AG09319 (cell line): ENCODE measurements at places on chromosomes 4 and X.

- DNase-seq: no peak
Observed at GRCh38 chrX:16138108-16138427, 14.7 kb downstream of the GRPR start.

DNA sequence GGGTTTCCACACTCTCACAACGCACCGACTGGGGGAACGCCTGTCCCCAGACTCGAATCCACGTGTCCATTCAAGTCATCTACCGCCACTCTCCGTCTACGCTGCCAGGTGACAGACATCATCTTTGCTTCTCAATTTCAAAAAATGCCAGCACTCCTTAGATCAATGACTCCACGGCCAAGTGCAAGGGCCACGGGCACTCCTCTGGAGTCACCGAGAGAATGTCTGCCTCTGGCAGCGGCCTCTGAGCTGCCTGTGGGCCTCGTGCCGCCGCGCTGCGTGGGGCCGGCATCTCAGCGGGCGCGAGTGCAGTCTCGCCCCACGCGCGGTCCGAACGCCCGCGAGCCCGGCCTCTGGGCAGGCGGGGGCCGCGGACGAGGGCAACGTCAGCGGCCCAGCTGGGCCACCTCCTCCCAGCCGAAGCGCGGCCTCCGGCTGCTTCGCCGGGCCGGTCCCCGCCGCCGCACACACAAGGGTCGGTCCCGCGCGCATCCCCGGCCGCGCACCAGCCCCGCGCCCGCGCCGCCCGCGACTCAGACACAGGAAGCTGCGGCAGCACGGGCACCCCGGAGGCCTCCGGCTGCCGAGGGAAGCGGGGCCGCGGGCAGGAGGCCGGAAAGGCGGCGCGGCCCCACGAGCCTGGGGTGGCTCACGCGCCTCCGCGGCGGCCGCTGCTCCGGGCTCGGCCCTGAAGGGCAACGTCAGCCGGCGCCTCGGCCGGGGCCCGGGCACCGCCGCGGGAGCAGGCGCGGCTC, 450 bp downstream of the ACSL1 start:
- no peak for DNase-seq

GRCh38 chrX:67654301-67654700, 110.5 kb downstream of the AR start:
- DNase-seq: no peak

- no peak for DNase-seq
Observed at GRCh38 chr4:114547340-114548134, 51.1 kb upstream of the UGT8 start.

DNA sequence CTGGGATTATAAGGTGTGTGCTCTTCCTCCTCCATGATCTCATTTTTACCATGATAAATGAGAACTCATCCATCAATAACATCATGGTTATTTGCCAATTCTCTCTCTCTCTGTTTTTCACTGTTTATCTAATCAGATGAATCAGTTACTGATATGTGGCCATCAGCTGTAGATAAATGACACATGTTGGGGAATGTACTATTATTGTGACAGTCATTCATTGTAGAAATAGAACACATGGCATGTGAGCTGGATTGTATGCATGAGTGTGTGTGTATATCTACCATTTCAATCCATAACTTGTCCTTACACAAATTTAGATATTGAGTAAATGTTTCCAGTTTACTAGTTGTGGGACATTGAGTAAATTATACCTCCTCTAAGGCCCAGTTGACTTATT, 53.0 kb downstream of the OSTC start:
- DNase-seq: no peak

DNA sequence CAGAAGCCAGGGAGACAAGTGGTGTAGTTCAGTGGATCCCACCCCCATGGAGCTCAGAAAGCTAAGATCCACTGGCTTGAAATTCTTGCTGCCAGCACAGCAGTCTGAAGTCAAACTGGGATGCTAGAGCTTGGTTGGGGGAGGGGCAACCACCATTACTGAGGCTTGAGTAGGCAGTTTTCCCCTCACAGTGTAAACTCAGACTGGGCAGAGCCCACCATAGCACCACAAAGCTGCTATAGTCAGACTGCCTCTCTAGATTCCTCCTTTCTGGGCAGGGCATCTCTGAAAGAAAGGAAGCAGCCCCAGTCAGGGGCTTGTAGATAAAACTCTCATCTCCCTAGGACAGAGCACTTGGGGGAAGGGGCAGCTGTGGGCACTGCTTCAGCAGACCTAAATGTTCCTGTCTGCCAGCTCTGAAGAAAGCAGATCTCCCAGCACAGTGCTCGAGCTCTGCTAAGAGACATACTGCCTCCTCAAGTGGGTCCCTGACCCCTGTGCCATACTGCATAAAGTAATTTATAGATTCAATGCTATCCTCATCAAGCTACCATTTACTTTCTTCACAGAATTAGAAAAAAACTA, 163.2 kb downstream of the HHIP start:
- no peak for DNase-seq

GRCh38 chrX:7191681-7192110, 43.7 kb upstream of the PUDP start:
- no peak for DNase-seq

- no peak for DNase-seq
Observed at GRCh38 chrX:6885909-6886308, 261.6 kb upstream of the STS start.

- no peak for DNase-seq
Observed at GRCh38 chrX:65697211-65697641, 29.8 kb downstream of the MSN start.

DNA sequence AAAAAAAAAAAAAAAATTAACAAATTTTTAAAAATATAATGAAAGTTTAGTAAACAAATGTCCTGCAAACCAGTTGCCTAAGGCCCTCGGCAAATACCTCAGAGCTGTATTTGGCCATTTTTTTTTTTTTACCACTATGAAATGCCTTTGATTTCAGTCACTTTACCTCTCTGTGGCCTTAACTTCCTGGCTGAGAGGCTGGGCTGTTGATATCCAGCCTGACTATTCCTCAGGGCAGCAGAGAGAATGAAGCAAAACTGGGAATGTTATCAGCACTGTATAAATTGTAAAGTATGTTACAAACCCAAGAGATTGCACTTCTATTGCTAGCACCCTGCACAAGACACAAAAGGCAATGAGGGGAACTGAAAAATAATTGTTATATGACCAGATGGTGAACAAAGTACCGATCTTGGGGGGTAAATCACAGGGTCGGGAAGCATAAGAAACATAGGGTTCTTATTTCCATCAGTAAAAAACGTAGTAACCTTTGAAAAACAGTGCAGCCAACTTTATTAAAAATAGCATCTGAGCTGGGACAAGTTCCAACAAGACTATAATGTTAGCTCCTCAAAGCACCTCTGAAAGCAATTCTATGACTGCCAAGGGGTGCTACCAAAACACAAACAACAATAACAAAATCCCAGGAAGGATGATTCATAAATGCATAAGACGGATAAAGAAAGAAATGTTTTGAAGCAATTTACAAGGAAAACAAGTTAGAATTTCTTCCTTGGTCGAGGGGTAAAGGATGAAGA, 18.1 kb downstream of the USP46 start:
- DNase-seq: no peak

DNA sequence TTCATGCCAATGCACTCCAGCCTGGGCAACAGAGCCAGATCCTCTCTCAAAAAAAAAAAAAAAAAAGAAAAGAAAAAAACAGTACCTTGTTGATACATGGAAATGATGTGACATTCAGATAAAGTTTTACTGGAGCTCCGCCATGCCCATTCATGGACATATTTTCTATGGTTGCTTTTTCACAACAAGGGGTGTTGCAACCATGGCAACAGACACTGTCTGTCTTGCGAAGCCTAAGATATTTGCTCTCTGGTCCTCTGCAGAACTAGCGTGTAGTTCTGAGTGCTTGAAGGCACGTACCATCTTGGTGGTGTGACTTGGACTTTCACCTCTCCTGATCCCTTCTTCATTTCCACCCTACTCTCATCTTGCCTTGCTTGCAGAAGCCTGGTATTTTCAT, 53.2 kb downstream of the TBL1X start:
- no peak for DNase-seq

GRCh38 chr4:86481440-86481839, 112.7 kb upstream of the PTPN13 start:
- no peak for DNase-seq

DNA sequence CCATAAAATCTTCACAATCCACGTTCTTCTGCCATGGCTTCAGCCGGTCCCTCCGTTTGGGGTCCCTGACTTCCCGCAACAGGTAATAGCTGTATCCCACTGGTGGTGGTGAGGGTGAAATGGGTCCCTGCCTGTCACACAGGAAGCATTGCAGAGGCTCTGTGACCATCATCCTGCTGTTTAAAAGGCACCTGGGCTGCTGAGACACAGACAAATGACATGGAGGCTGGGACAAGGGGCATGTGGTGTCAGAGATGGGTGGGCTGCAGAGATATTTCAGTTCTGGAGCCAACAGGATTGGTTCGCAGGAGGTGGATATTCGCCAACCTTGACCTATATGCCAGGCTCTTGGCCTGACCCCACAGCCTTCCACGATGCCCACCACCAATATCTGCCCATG, 82.1 kb downstream of the JAKMIP1 start:
- DNase-seq: no peak

- DNase-seq: no peak
Observed at GRCh38 chrX:48961585-48962091, 4.2 kb upstream of the OTUD5 start.

- DNase-seq: no peak
Observed at GRCh38 chrX:21004835-21005234, 369.4 kb upstream of the CNKSR2 start.

DNA sequence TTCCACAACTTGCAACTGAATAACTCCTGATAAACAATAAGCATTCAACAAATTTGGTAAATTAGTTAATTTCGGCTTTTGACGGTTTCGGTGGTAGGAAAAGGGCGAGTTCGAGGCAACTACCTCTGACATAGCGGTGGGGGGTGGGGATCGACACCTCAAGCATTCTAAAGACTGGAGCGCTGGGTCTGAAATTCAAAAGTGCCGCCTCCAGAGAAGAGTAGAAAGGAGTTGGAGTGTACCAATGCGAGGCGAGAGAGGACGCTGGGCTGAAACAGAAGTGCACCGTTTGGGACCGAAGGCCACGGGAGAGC, 725 bp downstream of the SMC1A start:
- no peak for DNase-seq

DNA sequence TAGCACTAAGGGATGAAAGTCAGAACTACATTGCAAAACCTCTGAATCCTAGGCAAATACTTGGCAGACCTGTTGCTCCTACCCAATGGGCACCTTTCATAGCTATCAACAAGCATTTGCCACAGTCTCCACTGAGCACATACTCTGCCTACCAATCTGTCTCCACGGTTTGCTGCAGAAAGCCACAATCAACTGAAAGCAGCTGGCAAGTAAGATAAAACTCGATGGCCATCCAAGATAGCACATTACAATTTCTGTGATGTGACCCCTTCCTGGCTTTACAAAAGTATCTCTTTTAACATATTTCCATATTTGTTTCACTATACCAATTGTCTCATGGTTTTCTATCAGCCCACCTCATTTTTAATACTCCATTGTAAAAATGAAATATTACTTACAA, 1060.5 kb upstream of the INTU start:
- DNase-seq: no peak

GRCh38 chr4:6172093-6172926, 28.0 kb downstream of the JAKMIP1 start:
- DNase-seq: no peak

- no peak for DNase-seq
Observed at GRCh38 chr4:85114526-85114925, 148.0 kb upstream of the WDFY3 start.

GRCh38 chr4:107896158-107896645, 35.1 kb upstream of the CYP2U1 start:
- DNase-seq: peak; percentile 75

DNA sequence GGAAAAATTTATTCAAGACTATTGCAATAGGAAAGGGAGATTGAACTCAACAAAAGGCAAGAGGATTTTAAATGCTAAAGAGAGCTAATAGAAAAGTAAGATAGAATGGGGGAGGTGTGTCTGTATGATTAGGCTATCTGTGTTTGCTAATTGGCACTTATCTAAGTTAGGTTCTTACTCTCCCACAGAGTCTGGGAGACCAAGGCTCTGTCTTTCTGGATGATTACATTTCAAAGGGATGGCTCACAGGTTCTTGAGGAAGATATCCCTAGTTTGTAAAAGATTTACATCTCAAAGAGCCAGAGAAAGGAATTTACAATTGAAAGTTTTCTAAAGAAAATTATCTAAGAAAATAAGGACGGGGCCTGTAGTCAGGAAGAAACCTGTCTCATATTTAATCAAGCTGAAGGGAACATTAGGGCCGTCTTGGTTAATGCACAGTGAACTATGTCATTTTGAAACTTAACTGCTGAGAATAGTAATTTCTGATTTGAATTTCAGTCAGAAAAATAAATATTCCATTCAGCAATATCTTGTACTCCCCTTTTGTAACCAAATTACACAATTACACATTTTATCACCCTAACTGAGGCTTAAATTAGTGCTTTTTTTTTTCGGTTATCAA, 75.8 kb downstream of the MAGEB10 start:
- no peak for DNase-seq

DNA sequence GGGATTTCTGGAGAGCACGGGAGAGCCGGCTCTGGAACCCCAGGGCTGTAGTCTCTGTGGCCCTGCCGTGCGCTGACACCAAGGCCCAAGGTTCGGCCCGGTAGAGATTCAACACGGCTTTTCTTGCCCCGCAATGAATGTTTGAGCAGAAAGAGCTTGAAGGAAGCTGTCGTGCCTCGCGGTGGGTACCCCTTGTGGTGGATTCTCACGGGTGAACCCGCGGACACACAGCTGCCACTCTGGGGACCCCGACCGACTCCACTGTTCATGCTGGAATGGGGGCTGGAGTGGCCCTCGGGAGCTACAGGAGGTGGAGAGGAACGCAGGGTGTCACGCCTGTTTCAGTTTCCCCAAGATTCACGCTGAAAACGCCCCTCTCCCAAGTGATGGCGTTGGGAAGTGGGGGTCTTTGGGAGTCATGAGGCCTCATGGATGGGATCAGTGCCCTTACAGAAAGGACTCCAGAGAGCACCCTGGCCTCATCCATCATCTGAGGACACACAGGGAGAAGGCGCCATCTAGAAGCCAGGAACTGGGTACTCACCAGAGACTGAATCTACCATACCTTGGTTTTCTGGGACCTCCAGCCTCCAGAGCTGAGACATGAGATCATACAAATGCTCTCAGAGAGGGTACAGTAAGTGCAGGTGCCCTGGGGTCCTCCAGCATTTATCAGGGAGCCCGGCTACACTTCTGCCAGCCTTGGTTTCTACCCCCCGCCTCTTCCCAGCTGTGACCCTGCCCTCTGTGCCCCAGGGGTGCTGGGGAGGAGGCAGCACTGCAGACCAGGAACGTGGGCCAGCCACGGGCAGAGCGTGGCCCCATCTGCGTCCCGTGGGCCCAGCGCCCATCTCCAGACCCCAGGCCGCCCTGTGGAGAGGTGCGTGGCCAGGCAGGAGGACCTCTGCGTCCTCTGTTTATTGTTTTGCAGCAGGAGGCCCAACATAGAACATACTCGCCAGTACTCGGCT, 6.4 kb downstream of the SLC25A6 start:
- DNase-seq: no peak

- no peak for DNase-seq
Observed at GRCh38 chr4:11480683-11481082, 52.0 kb upstream of the HS3ST1 start.

DNA sequence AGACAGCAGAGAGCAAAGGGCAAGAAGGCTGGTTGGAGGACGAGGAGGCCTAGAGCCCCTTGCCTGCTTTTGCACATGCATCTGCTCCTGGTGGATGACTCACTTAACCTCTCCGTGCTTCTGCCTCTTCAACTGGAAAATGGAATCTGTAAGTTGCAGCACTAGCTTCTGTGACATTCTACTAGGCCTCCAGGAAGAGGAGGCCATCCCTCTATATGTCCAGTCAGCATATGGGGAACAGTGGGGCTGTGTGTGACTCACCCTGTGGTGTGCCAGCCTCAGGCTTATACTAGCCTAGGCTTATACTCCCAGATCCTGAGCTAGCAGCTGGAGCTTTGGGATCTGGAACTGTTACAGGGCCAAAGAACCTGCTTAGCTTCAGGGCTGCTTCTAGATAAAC, 36.0 kb downstream of the RTL9 start:
- no peak for DNase-seq
